ENCODE measurements at places on chromosomes 6 and 20. TPM values are rescaled to one million over a fixed set of nuclear protein-coding genes. Genes with fewer than 3 reads are reported as not detected.

DNA sequence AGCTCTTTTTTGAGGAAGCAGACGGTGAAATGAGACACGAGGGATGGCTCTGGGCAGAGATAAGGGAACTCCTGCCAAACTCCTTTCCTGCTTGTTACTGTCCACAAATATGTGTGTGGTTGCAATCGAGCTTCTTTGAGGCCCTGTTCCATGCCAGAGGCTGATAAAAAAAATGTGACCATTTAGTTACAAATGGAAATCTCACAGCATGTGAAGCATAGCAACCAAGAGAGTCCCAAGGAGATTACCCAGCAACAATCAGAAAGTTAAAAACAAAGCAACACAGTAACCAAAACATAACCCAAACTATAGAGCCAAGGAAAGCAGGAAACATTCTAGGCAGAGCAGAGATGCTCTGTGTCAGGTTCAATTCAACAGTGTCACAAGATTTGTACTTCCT, 35.4 kb upstream of the HMGN3 start:
- DNase-seq = peak; percentile 72

DNA sequence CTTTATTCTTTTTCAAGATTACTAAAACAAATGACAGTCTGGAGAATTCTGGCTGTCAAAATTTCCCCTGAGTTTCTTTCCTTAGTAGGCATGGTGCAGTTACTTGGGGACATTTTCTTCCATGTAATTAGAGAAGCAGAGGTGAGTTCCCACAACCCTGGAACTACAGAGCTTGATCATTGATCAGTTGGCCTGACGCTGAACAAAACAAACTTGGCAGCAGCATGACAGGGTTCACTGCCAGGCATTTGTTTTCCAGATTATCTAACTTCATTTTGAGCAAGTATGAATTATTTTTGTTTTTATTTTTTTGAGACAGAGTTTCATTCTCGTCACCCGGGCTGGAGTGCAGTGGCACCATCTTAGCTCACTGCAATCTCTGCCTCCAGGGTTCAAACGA, 22.6 kb downstream of the IYD start:
- no peak for DNase-seq

DNA sequence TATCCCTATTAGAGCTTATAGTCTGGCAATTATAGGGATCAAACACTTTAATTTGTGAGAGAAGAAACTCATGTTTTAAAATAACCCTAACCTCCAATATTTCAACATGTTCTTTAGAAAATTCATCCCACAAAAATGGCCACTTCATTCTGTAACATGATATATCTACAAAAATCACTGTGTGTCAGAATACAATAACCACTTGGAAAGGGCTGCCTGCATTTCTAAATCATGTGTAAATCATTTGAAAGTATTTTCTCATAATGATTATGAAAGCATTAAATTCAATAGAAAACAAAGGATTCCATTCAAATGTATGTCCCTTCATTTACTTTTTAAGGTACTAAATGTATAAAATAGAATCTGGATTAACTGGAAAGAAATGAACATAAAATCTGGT, 101.4 kb upstream of the NHSL1 start:
- no peak for DNase-seq

GRCh38 chr6:156808287-156808686, 31.1 kb downstream of the ARID1B start:
- DNase-seq = no peak

- DNase-seq = no peak
Measured at GRCh38 chr6:53461041-53461656, 83.8 kb downstream of the GCLC start.

DNA sequence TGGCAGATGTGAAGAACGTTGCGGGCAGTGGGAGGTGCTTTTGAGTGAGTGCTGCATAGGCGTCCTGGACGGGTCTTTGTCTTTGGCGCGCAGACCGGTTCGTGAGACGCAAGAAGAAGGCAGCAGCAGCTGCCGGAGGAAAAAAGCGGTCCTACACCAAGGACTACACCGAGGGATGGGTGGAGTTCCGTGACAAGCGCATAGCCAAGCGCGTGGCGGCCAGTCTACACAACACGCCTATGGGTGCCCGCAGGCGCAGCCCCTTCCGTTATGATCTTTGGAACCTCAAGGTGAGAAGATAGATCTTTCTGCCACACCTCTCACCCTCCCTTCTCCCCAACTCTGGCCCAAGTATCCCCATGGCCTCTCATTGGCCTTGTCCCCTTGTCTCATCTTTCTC, 1.1 kb downstream of the ABT1 start:
- no peak for DNase-seq

DNA sequence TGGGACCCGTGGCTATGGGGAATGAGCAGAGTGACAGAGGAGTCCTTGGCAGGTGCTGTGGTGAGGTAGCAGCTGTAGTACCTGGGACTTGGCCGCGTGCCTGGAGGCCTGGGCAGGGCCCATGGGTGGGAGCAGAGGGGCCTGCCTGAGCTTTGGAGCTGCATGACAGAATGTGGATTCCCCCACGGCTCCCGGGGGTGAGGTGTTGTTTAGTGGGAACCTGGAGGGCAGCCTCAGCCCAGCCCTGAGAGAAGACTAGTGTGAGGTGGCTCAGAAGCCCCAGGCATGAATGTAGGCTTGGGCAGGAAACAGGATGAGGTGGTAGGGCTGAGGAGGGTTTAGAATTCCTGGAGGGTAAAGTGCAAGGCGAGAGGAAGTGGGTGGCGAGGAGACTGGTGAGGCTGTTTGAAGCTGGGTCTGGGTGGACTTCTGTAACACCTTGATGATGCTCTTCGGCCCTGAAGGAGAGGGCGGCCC, 86.5 kb upstream of the SCP2D1 start:
- no peak for DNase-seq

- DNase-seq = no peak
Measured at GRCh38 chr20:59223182-59223601, 59.6 kb downstream of the ZNF831 start.

DNA sequence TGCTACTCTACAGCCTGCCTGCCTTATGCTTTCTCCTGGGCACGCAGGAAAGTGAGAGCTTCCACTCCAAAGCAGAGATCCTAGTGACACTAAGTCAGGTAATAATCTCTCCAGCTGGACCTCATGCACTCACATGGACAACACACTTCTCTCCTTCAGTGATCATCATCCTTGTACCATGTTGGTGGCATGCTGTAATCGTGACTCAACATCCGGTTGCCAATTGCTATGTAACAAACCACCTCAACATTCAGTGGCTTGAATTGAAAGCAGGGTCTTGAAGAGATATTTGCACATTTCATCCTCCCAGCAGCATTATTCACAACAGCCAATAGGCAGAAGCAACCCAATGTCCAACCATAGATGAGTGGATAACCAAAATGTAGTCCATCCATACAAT, 40.3 kb upstream of the PPP1R3G start:
- no peak for DNase-seq

- no peak for DNase-seq
Measured at GRCh38 chr6:144252259-144252658, 32.9 kb upstream of the UTRN start.

GRCh38 chr6:113317891-113318574, 539.1 kb upstream of the MARCKS start:
- no peak for DNase-seq

DNA sequence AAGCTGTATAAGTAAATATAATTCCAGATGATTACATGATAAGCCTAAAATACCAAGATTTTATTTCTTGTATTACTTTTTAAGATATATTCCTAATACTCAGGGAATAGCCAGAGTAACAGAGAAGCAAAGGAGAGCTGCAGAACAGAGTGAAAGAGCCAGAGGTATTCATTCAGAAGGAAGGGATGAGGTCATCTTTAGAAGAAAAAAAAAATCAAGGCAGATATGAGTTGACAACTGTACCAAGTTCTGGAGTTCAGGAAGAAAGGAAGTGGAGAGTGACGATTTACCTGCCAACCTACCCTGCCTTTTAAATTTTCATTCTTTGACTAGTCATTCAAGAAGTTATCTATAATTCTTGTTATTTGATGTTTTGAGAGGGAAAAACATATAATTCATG, 28.8 kb upstream of the NHSL1 start:
- DNase-seq = no peak

DNA sequence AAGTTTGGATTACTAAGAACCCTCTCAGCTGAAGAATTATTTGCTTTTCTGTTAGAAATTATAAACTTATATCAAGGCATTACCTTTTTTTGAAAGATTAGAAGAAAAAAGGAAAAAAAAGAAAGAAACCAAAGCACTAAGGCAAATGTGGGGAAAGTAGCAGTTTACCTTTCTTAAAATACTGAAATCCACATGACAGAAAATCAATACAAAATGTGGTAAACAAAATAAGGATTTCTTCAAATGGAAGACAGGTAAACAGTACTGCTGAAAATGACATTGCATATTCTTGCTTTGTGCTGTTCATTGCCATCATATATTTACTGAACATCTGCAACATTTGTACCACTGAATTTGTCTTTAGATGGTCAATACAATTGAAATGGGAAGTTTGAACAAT, 411.2 kb upstream of the PLCB4 start:
- DNase-seq = no peak

- peak; percentile 33 for DNase-seq
Measured at GRCh38 chr6:142886431-142887170, 58.4 kb downstream of the HIVEP2 start.

- no peak for DNase-seq
Measured at GRCh38 chr6:170140129-170140528, 150.7 kb downstream of the DLL1 start.

GRCh38 chr20:5046656-5047339, 45.5 kb upstream of the SLC23A2 start:
- no peak for DNase-seq

- no peak for DNase-seq
Measured at GRCh38 chr6:137518386-137518983, 24.3 kb upstream of the OLIG3 start.

GRCh38 chr6:164034602-164035140, 620.2 kb downstream of the QKI start:
- DNase-seq = no peak

DNA sequence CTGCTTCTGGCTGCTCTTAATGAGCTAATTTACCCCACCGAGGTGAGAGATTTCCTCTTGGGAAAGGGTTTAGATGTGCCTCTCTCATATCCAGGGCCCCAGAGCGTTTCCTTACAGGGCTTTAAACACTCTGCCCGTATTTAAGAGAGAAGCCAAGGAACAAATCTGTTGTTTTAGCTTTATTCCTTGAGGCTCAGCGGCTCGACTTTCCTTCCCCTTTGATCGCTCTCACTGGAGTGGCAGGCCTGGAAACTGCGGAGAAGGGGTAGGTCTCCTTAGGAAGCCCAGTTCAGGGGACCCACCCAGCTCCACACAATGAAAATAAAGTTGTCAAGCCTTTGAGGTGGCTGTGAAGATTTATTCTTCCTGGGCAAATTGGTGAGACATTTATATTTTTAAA, 132.0 kb upstream of the JAG1 start:
- DNase-seq = no peak

DNA sequence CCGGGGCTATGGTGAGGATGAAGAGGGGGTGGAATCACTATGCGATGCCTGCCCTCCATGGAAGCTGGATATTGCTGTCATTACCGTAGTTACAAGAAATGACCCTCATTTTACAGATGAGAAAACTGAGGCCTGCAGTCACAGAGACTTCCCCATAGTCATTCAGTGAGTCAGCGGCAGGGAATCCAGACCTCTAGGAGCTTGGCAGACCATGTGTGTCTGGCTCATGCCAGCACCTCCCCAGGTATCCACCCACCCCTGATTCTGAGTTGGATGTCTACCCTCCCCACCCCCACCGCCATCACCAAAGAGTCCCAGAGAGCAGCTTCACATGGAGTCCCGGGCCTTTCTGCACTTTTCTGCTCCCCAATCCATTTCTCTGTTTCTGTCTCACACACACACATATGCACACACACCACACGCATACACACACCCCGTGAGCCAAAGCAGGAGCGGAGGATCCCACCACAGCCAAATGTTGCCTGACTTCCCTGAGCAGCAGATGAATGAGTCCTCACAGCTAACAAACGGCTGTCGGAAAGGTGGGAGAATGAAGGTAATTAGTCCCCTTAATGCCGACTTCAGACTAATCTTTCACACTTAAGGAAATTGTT, 24.8 kb downstream of the CDH22 start:
- DNase-seq = no peak

GRCh38 chr20:47248448-47248966, 108.0 kb downstream of the ZMYND8 start:
- no peak for DNase-seq

DNA sequence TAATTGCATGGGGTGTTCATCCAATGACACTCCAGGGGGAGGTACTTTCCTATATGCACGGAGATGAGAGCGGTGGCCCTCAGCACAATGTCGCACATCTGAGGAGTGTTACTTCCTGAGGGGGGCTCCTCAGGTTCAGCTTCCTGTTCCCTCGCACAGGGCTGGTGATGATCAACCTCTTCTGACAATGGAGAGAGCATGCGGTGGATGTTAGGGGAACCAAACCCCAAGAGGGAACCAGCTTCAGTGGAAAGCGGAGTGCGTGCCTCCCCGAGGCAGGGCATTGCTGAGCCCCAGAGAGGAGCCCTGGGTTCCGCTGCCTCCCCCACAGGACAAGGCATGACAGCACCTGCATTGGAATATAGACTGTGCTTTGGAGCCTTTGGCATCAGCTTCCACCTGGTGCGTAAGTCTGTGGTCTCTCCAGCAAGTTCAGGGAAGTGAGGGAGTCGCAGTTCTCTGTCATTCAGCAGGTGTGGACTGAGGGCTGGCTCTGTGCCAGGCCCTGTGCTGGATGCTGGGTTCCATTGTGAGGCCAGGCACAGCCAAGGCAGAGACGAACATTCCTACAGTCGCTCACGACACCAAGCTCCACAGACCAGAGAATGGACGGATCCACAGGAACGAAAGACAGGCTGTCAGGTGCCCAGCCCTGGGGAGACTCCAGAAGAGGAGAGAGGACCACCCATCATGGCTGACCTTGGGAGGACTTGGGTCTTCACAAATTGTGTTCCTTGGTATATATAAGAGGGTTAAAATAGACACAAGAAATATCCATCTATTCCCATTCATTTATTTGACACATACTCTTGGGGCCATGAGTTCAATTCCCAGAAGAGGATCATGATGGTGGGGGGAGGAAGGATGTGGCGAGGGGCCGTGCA, 3.9 kb upstream of the ZNF831 start:
- DNase-seq = no peak

- no peak for DNase-seq
Measured at GRCh38 chr20:56458206-56458821, 10.1 kb upstream of the RTF2 start.

PREP gene
- 35.0 TPM for total RNA-seq

RIPOR2 gene
- total RNA-seq = 13.6 TPM

LY6G6D gene
- 10.3 TPM for total RNA-seq

ESR1 gene
- total RNA-seq = 2.2 TPM

GRIK2 gene
- 3.7 TPM for total RNA-seq

SSTR4 gene
- 0.30 TPM for total RNA-seq

SRMS gene
- 1.1 TPM for total RNA-seq

SCRT2 gene
- total RNA-seq = not detected
